ENCODE measurements at places on chromosomes 5 and 9.
A peak's percentile ranks its signal among the peaks of the same experiment; 100 is the strongest.

- DNase-seq: no peak
Measured at GRCh38 chr9:138112791-138113600, 235.4 kb downstream of the CACNA1B start.

- DNase-seq: no peak
Measured at GRCh38 chr5:40073927-40074326, 605.8 kb upstream of the PTGER4 start.

DNA sequence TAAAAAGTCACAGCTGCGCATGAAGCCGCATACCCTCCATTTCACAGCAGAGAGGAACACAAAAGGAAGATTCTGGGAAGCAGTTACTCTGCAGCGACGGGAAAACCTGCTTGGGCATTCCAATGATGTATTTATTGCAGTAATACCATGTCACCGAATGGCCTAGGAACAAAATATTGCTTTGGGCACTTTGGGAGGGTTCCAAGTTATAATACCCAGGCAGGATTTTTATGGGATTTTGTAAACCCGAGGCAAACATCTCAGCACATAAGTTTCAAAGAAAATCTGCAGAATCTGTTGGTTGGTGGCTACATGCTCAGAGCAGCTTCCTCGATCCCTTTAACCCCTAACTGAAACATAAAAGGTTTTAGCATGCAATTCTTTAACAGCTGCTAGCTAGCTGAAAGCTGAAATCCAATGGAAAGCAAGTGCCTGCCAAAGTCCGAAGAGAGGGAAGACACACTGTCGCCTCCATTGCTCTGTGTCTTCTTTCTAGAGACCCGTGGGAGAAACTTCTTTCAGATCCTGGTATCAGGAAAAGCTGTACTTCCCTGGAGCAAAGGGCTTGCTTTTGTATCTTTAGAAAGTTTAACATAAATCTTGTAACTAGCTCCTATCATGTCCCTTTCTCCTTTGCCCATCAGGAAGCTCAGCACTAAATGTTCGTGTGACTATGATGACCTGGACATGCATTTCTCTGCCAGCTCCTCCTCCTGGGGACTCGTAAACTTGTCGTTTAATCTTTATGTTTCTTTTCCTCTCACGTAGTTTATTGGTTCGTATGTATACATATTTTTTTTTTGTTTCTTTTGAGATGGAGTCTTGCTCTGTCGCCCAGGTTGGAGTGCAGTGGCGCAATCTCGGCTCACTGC, 195.0 kb downstream of the MAPKAP1 start:
- no peak for DNase-seq

DNA sequence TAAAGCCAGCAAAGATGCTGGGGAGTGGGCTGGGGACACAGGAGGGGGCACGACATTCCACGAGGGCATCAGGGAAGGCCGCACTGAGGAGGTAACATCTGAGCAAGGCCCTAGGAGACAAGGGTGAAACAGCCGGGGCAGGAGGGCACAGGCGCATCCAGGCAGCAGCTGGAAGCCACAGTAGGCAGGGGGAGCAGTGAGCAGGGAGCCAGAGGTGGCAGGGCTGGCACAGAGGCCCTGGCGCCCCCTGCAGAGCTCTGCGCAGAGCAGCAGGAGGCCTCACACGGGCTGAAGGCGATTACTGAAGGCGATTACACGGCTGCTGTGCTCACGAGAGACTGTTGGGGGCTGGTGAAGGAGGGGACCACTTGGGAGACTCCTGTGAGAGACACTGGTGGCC, 15.4 kb downstream of the LMAN2 start:
- DNase-seq: peak; percentile 14

DNA sequence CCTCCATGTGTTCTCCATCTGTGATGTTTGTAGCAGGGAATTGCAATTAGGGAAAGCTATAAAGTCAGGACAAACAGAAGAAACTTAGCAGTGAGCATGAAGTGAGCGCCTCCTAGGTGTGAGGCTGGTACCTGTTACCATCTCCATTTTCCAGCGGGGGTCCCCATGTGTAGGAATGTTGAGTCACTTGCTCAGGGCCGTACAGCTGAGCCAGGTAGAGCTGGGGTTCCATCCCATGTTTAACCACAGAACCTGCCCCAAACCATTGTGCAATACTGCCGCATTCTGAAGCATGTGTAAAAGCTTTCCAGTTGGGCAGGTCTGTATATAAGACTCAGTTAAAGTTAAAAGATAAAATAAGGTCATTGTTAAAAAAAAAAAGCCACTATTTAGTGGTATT, 62.7 kb downstream of the NDFIP1 start:
- no peak for DNase-seq

- DNase-seq: peak; percentile 83
Measured at GRCh38 chr5:33969572-33970452, 14.7 kb downstream of the SLC45A2 start.

DNA sequence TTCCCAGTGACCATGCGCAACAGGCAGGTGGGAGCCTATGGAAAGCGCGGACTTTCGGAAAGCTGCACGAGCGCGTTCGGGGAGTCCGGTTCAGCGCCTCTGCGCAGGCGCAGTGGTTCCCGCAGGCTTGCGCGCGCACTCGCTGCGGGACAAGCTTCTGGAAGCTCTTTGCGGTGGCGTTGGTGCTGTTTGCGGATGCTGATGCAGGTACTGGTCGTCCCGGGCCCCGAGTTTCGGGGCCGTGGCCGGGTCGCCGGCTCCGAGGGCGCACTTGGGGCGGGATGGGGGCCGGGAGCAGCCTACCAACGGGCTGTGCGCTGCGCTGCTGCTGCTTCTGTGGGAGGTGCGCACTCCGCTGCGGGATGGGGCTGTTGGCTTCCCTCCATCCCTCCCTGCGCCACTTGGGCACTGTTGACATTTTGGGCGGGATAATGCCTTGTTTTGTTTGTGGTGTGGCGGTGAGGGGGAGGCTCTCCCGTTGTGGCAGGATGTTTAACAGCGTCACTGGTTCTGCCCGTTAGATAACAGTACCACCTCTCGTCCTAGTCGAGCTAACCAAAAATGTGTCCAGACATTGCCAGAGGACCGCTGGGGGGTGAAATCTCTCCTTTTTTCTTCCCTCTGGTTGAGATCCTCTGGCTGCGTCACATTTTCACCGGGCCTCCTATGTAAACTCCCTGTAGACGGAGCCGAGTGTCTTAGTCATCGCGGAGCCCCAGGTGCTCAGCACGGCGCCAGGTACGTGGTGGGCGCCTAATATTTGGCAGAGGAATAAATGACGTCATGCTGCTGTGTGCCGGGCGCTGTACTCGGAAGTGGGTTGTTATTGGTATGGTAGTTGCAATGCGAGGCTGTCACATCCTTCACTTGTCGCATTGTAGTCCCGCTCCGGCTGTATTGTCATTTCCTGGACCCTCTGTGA, at the start of gene ZNF483:
TSS of gene ZNF483 (plus strand) at position 124 of the 922 bp plus-strand sequence. CDS start 2,217 bp downstream, outside the sequence.
- DNase-seq: peak; percentile 84

DNA sequence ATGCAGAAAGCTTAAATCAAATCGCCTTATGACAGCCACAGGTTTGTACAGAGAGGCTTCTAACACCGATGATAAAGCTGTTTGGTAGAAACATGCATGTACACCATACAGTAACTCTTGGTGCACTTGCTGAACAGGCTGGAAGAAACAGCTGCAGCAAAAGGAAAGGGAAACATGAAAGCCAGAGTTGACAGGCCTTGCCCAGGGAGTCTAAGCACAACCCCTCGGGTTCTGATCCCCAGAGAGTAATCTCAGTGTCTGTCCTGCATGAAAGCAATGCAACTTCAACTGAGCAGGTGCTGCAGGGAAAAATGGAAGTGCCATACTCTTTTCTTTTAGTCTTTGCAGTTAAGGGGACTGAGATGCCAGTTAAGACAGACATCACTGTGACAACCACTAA, 419.9 kb downstream of the BNC2 start:
- no peak for DNase-seq

DNA sequence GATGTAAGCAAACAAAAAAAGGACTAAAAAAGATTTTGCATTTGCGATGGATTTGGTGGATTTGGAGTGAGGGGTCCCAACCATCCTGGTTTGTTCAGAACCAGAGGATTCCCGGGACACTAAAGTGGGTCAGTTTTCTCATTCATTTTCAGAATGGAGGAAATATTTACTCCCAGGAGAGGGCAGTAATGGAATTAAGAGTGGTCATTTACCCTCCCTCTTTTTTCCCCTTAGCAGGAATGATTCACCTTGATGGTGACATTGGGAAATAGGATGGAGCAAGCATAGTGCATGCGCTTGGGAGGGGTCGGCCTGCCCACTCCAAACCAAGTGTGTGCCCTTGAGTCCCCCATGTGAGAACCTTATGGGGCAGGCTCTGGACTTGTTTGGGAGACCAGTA, 164.2 kb upstream of the PUM3 start:
- DNase-seq: no peak

- no peak for DNase-seq
Measured at GRCh38 chr9:98007251-98007928, 24.2 kb downstream of the ANP32B start.

DNA sequence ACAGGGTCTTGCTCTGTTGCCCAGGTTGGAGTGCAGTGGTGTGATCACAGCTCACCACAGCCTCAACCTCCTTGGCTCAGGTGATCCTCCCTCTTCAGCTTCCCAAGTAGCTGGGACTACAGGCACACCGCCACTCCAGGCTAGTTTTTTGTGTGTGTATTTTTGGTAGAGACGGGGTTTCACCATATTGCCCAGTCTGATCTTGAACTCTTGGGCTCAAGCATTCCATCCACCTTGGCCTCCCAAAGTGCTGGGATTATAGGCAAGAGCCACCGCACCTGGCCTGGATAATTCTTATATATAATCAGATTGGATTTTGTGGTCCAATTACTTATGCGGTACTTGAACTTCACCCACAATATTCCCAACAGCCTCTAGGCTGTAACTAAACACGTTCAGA, 19.8 kb downstream of the CCDC69 start:
- no peak for DNase-seq

- no peak for DNase-seq
Measured at GRCh38 chr9:104078596-104078995, 15.5 kb upstream of the SMC2 start.

GRCh38 chr9:92720807-92721535, 43.7 kb downstream of the BICD2 start:
- no peak for DNase-seq

GRCh38 chr5:12095808-12096281, 191.6 kb upstream of the CTNND2 start:
- no peak for DNase-seq

- DNase-seq: no peak
Measured at GRCh38 chr5:144015961-144016360, 154.5 kb downstream of the YIPF5 start.

- peak; percentile 36 for DNase-seq
Measured at GRCh38 chr9:125663127-125663526, 43.9 kb downstream of the MAPKAP1 start.

- peak; percentile 10 for DNase-seq
Measured at GRCh38 chr9:84667571-84668195, 1.8 kb upstream of the NTRK2 start.

DNA sequence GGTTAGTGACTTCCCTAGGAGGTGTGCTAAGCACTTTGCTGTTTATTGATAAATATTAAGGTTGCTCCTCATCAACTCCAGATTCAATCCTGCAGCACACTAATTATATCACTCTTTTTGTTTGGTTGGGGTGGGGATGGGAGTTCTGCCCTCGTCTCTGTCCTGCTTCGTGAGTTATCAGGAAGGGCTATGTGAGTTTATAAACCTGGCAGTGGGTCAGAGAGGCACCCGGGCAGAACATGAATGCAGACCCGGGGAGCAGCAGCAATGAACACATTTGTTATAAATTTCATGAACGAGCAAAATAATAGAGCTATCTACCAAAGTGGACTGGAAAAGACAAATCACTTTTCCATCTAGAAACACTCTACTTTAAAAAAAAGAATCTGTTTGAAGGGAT, 125.5 kb upstream of the WWC1 start:
- no peak for DNase-seq

GRCh38 chr9:8660383-8660782, 860.8 kb upstream of the DMAC1 start:
- DNase-seq: no peak

- no peak for DNase-seq
Measured at GRCh38 chr9:116100711-116101121, 52.9 kb upstream of the PAPPA start.

- no peak for DNase-seq
Measured at GRCh38 chr9:20236676-20237075, 385.6 kb downstream of the MLLT3 start.

DNA sequence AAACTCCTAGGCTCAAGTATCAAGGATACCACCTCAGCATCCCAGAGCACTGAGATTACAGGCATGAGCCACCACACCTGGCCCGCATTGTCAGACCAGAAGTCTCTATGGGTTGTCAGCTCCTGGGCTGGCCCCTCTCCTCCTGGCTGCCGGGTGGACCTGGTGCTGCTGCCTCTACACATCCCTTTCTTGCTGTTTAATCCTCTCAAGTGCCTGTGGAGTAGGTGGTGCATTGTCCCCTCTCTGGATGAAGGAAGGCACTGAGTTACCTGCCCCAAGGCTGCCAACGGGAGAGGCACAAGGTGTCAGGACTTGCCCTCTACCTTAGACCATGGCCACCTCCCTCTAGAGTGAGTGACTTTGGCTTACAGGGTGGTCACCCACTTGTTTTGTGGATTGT, 37.4 kb downstream of the PHF2 start:
- no peak for DNase-seq

DNA sequence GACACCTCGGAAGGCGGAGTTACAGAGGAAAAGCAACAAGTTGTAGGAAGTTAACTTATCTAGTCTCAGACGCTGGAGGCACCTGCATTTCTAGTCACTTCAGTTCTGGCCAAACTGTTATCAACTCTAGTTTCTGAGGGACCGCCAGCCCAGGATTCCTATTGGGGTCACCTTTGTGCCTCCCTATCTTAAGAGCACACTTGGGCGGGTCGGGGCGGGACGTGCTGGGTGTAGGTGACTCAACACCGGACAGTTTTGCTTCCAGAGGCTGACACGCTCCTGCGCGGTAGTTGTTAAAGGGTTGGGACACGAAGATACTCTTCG, 679 bp upstream of the KDM4C start:
- DNase-seq: peak; percentile 79

GRCh38 chr5:5331848-5332247, 90.6 kb upstream of the ICE1 start:
- DNase-seq: no peak

DNA sequence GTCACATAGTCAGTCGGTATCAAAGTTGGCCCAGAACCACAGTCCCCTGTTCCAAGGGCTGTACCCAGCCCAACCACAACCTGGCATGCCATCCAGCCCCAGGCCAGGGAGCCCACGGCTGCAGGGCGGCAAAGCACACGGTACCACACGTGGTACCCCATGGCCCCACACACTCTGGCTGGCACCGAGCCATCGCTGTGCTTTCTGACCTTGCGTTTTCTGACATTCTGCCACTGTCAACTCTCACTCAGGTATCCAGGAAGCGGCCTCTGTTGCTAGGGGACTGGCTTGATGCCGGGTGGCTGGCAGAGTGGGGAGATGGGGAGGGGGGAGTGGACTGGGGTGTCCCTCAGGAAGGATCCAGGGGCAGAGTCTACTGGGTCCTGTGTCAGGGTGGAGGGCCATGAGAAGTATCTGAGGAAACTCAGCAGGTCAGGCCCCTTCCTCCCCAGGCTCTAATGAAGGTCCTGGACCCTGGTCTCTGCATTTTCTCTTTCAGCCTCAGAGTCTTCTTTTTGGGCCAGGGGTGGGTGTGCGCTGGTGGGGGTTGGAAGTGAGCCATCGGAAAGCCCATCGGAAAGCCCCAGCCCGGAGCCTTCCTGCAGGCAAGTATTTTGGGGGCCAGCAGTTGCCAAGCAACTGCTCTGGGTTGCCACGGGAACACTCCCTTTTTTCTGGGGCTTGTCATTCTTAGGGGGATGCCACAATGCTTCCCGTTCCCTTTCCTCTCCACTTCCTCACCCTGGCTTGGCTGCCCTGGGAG, 21.0 kb upstream of the RALGDS start:
- no peak for DNase-seq
